ENCODE measurements at places on chromosomes 4 and X. TPM values are rescaled to one million over a fixed set of nuclear protein-coding genes. Genes with fewer than 3 reads are reported as not detected.

MSN gene
- 22.7 TPM for polyA plus RNA-seq

FANCB gene
- polyA plus RNA-seq, result 0.22 TPM

TEX13C gene
- not detected for polyA plus RNA-seq

STOX2 gene
- 2.4 TPM for polyA plus RNA-seq

HELQ gene
- 9.7 TPM for polyA plus RNA-seq

PGAM4 gene
- polyA plus RNA-seq, result not detected

PPEF2 gene
- not detected for polyA plus RNA-seq

RLIM gene
- polyA plus RNA-seq, result 9.2 TPM

TLR8 gene
- polyA plus RNA-seq, result 0.26 TPM

BCAP31 gene
- 216 TPM for polyA plus RNA-seq

TXLNG gene
- 11.0 TPM for polyA plus RNA-seq

FATE1 gene
- not detected for polyA plus RNA-seq

DACH2 gene
- not detected for polyA plus RNA-seq

GUCY2F gene
- not detected for polyA plus RNA-seq
